ENCODE measurements at places on chromosomes 5 and 9.

GRCh38 chr5:156271569-156271968, 55.4 kb upstream of the SGCD start:
- no peak for DNase-seq

GRCh38 chr9:91803970-91804752, 145.9 kb downstream of the ROR2 start:
- DNase-seq = no peak

DNA sequence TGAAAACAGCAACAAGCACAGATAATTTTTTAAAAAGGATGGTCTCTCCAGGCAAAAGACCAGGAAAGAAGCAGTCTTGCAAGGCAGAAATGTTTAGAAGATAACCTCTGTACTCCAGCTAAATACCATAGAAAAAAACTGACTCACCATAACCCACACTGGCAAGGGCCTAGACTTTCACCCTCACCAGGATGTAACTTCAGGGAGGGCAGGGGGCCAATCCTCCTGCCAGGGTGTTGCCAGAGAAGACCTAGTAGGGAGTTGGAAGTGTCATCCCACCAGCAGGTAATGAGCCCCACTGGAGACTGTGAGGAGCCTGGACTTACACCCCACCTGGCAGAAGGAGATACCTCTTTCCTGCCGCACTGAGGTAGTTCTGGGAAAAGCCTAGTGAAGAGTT, 97.6 kb downstream of the PRELID2 start:
- no peak for DNase-seq

DNA sequence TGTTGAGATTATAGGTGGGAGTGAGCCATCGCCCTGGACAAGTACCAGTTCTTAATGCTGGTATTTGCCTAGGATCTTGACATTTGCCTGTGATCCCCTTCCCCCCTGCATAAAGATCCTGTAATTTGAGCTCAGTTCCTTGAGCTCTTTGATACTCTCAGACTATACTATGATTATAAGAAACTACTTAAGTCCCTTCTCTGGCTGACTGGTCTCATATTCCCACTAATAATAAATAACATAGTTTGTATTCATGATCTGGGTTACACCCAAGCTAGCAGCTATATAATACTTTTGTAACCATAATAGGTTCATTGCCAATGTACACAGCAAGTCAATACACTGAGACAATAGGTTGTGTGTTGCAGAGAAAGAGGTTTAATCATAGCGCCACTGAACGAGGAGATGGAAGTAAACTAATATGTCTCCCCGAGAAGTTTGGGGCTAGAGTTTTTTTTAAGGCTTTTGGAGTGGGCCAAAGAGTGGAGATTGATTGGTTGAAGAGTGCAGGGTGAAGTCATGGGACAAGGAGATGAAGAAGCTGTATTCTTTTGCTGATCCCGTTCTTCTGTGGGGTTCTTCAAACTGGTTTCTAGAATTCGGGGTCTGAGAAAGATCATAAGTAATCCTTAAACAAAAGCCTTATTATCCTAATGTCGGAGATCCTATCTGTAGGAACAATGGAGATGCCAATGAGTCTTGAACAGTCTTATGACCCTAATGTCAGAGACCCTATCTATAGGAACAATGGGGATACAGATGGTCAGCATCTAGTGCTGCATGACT, 20.7 kb upstream of the SHOC1 start:
- DNase-seq = no peak

DNA sequence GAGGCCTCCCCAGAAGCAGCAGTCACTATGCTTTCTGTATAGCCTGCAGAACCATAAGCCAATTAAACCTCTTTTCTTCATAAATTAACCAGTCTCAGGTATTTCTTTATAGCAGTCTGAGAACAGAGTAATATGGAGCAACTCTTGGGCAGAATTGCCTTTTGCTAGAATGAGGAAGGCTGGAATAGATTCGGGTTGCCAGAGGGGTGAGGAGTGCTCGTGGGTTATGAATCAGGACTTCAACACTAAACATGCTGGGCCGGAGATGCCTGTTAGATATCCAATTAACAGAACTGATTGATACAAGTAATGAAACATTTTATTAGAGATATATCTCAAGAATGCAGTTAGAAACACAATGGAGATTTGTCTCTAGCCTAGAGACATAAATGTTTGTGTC, 140.9 kb upstream of the MAP3K1 start:
- no peak for DNase-seq

- DNase-seq = no peak
These were observed 45.7 kb downstream of the FXN start for GRCh38 chr9:69081261-69081660.

GRCh38 chr9:98007251-98007928, 24.2 kb downstream of the ANP32B start:
- DNase-seq = no peak

- DNase-seq = no peak
These were observed 59.0 kb downstream of the COL15A1 start for GRCh38 chr9:99002706-99003105.

GRCh38 chr5:27083449-27084415, 45.3 kb upstream of the CDH9 start:
- no peak for DNase-seq

GRCh38 chr5:14787801-14788579, 83.6 kb downstream of the ANKH start:
- no peak for DNase-seq

GRCh38 chr5:64015824-64016223, 53.6 kb upstream of the HTR1A start:
- DNase-seq = no peak

- DNase-seq = peak; percentile 75
These were observed 12.2 kb upstream of the OR13J1 start for GRCh38 chr9:35882263-35882848.

GRCh38 chr5:177222269-177222668, 81.2 kb downstream of the RAB24 start:
- no peak for DNase-seq

DNA sequence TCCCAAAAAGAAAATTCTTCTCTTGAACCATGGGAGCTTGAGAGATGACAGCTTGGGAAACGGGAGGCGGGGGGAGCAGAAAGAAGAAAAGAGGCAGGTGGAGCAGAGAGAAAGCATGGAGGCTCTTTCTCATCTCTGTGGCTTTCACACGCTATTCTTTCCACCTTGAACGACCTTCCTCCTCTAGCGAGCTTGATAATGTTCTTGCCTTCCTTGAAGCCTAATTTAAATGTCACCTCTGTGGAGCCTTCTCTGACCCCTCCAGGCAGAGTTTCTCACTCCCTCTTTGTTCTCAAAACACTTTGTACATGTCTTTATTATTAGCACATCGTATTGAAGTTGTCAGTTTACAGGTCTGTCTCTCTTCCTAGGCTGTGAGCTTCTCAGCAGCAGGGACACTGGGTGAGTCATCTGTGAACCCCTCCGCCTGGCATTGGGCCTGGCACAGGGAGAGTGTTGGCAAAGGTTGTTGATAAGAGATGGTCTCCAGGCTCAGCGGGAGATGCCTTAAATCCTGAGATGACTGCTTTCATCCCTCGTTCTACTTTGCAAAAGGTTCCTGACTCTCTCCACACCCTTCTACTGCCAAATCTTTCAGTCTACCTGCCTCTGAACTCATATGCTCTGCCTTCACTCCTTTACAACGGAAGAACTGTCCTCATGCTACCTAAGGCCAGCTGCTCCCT, 14.1 kb upstream of the STRBP start:
- DNase-seq = no peak

- DNase-seq = no peak
These were observed 59.4 kb downstream of the IL6ST start for GRCh38 chr5:55935371-55935770.

Measured in germinal center (tissue), 1 donor.